Activated naive CD4-positive, alpha-beta T cell treated with anti-CD3 and anti-CD28 coated beads for 36 hours (primary cell): ENCODE measurements at places on chromosomes 3 and 15. TPM values are rescaled to one million over a fixed set of nuclear protein-coding genes. Genes with fewer than 3 reads are reported as not detected.
A peak's percentile ranks its signal among the peaks of the same experiment; 100 is the strongest.

- H3K4me3 ChIP-seq: no peak overlapping the region
- no peak overlapping the region for H3K27ac ChIP-seq
- peaks cover 2% of the 10 kb centered on the region for H3K27me3 ChIP-seq
- DNase-seq: no peak
- no peaks in the 10 kb centered on the region for H3K4me1 ChIP-seq
Measured at GRCh38 chr3:196547067-196547466, 21.3 kb downstream of the WDR53 start.

- no peaks in the 10 kb centered on the region for H3K36me3 ChIP-seq
- DNase-seq: no peak
- H3K27ac ChIP-seq: no peak overlapping the region
- no peaks in the 10 kb centered on the region for H3K27me3 ChIP-seq
- no peaks in the 10 kb centered on the region for H3K4me1 ChIP-seq
Measured at GRCh38 chr3:36362216-36362615, 18.1 kb upstream of the STAC start.

DNA sequence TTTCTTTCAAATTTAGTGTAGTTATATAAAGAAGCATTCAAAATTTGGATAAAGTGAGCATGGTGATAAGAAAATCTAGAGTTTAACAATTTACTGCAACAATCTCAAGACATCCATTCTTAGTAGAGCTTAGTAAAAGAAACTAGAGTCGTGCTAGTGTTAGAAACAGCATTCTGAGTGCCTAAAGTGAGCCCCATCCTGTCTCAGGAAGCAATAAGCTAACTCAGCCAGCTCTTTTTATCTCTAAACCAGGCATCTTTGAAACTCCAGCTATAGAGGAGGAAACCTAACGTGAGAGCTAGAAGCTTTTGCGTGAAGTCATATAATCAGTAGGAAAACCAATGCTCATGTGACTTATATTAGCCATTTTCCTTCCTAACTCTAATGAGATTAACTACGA lies 1187.1 kb upstream of the EPHA6 start:
- DNase-seq: no peak
- no peak overlapping the region for H3K27ac ChIP-seq
- H3K27me3 ChIP-seq: no peaks in the 10 kb centered on the region
- no peaks in the 10 kb centered on the region for H3K36me3 ChIP-seq
- H3K4me3 ChIP-seq: no peak overlapping the region

RASGRP1 gene
- 44.2 TPM for total RNA-seq

MCTP2 gene
- total RNA-seq: 33.7 TPM

- peaks cover 6% of the 10 kb centered on the region for H3K27me3 ChIP-seq
- no peaks in the 10 kb centered on the region for H3K36me3 ChIP-seq
- no peak for DNase-seq
- no peaks in the 10 kb centered on the region for H3K4me1 ChIP-seq
- H3K27ac ChIP-seq: no peak overlapping the region
- no peak overlapping the region for H3K4me3 ChIP-seq
Measured at GRCh38 chr3:55174747-55175146, 246.9 kb upstream of the LRTM1 start.

DNA sequence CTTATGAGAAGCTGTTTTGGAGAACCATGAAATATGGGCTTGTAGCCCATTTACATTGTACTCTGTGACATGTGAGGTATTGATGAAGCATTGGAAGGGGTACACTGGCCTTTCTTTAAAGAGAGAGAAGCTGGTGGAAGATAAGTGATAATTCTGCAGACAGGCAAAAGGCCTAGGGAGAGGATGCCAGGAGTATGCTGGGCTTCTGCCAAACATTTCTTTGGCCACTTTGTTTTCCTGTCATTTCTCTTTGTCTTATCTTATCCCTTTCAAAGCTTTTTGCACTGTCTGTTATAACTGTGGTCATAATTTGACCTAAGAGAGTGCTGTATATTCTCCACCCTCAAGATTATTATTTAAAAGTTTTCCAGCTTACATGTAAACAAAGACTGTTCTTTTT lies 109.6 kb upstream of the SEMA6D start:
- no peak overlapping the region for H3K4me3 ChIP-seq
- no peaks in the 10 kb centered on the region for H3K36me3 ChIP-seq
- H3K27me3 ChIP-seq: peaks cover 4% of the 10 kb centered on the region
- no peaks in the 10 kb centered on the region for H3K4me1 ChIP-seq

DNA sequence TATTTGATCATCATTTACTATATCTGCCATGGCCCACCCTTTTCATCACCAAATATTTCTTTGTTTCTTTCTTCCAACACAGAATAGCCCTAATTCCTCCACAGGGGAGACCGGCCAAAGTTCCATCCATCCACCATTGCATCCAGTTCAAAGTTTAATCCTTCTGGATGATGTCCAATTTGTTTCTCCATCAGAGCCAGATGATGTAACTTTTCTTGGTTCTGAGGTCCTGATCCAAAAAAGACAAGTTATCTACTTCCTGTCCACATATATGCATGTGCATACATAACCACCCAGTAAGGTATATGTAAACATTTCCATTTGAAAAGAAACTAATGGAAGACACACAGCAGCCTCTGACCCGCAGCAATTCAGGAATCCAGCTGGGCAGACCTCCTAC lies 237.3 kb downstream of the SHOX2 start:
- no peak overlapping the region for H3K27ac ChIP-seq
- no peaks in the 10 kb centered on the region for H3K36me3 ChIP-seq
- DNase-seq: no peak
- H3K4me3 ChIP-seq: no peak overlapping the region
- no peaks in the 10 kb centered on the region for H3K27me3 ChIP-seq

DNA sequence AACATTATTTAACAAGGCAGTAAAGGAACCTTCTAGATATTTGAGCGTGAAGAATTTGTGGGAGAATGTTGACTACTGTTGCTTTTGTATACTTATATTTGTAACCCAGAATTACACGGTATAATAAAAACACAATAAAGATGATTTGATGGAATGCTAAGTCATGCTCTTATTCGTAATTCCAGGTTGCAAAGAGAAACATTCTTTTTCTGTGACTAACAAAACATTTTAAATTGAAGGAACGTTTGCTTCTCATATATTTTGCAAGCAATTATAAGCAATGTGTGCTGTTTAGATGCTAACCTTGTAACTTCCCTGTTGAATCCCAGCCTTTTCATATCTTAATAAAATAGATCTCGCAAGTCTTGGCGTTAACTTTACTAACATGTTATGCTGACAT lies 124.4 kb upstream of the CGNL1 start:
- H3K4me1 ChIP-seq: no peaks in the 10 kb centered on the region
- peaks cover 17% of the 10 kb centered on the region for H3K36me3 ChIP-seq
- no peak overlapping the region for H3K27ac ChIP-seq

MLH1 gene
- total RNA-seq: 86.6 TPM

- DNase-seq: no peak
- peaks cover 25% of the 10 kb centered on the region for H3K4me1 ChIP-seq
- H3K36me3 ChIP-seq: no peaks in the 10 kb centered on the region
- H3K4me3 ChIP-seq: peak overlapping the region; percentile 37
- peaks cover 2% of the 10 kb centered on the region for H3K27me3 ChIP-seq
- no peak overlapping the region for H3K27ac ChIP-seq
Measured at GRCh38 chr3:100603469-100603868, 5.9 kb upstream of the ADGRG7 start.

INKA1 gene
- total RNA-seq: 0.33 TPM

GRM2 gene
- total RNA-seq: not detected

TPRG1 gene
- 0.55 TPM for total RNA-seq

HGD gene
- not detected for total RNA-seq

GRCh38 chr3:6921066-6921465 lies 60.2 kb downstream of the GRM7 start:
- H3K27me3 ChIP-seq: no peaks in the 10 kb centered on the region
- no peak overlapping the region for H3K27ac ChIP-seq
- DNase-seq: no peak
- no peaks in the 10 kb centered on the region for H3K36me3 ChIP-seq
- no peak overlapping the region for H3K4me3 ChIP-seq

DNA sequence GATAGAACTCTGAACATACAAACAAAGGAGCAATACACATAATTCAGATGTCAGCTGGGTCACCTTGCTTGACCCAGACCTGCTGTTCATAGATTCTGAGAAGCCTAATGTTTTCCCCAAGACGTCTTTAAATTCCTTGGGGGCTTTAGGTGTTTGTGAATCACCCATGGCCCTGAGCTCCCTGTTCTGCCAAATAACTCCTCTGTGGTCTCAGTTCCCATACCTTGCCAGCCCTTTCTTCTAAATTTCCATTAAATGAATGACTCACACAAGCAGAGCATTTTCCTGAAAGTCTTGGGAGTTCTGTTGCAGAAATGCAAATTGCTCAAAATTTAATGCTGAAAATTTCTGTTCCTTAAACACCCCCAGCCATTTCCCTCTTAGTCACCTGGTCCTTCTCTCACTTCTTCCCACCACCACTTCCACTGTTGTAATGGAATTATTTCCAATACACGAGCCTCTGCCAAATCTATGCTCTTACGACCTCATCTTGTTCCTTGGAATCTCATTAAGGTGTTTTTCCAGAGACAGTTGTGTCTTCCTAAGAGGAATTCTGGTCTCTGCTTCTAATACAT lies 33.4 kb upstream of the PSMD6 start:
- no peaks in the 10 kb centered on the region for H3K36me3 ChIP-seq
- no peak overlapping the region for H3K4me3 ChIP-seq
- peaks cover 38% of the 10 kb centered on the region for H3K27me3 ChIP-seq
- no peak for DNase-seq

- no peak for DNase-seq
- H3K36me3 ChIP-seq: peaks cover 15% of the 10 kb centered on the region
- no peaks in the 10 kb centered on the region for H3K27me3 ChIP-seq
- H3K4me1 ChIP-seq: peaks cover 38% of the 10 kb centered on the region
- no peak overlapping the region for H3K27ac ChIP-seq
- H3K4me3 ChIP-seq: peak overlapping the region; percentile 90
Measured at GRCh38 chr3:112560307-112560706, 1.5 kb downstream of the ATG3 start.

- no peaks in the 10 kb centered on the region for H3K4me1 ChIP-seq
- no peaks in the 10 kb centered on the region for H3K36me3 ChIP-seq
- no peak for DNase-seq
- no peak overlapping the region for H3K27ac ChIP-seq
- H3K27me3 ChIP-seq: no peaks in the 10 kb centered on the region
- no peak overlapping the region for H3K4me3 ChIP-seq
Measured at GRCh38 chr3:3356846-3357245, 177.4 kb upstream of the CRBN start.

WNT5A gene
- not detected for total RNA-seq

RBP2 gene
- not detected for total RNA-seq

ECE2 gene
- total RNA-seq: not detected

CLDN18 gene
- not detected for total RNA-seq

DNA sequence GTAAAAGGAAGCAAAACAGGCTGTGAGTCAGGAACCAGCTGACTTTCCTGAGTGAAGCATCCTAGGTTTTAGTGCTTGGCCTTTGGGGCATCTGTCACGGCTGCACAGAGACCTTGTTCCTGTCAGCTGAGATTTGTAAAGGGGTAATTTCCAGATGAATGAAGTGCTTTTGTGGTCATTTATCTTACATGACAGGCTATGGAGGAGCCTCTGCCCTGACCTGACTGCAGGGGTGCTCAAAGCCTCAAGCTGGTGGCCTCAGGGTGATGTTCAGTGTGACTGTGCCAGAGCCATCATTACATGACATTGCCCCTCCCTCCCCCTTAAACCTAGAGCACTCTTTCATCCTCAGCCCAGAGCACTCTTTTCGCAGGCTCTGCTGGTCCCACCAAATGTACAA lies 132.5 kb downstream of the ARNT2 start:
- no peak overlapping the region for H3K4me3 ChIP-seq
- no peak overlapping the region for H3K27ac ChIP-seq
- no peaks in the 10 kb centered on the region for H3K36me3 ChIP-seq

KLHL6 gene
- total RNA-seq: 82.3 TPM

GRCh38 chr3:123267821-123268220 lies 66.1 kb downstream of the SEC22A start:
- no peak overlapping the region for H3K4me3 ChIP-seq
- no peak for DNase-seq
- no peaks in the 10 kb centered on the region for H3K4me1 ChIP-seq
- H3K27ac ChIP-seq: no peak overlapping the region

DNA sequence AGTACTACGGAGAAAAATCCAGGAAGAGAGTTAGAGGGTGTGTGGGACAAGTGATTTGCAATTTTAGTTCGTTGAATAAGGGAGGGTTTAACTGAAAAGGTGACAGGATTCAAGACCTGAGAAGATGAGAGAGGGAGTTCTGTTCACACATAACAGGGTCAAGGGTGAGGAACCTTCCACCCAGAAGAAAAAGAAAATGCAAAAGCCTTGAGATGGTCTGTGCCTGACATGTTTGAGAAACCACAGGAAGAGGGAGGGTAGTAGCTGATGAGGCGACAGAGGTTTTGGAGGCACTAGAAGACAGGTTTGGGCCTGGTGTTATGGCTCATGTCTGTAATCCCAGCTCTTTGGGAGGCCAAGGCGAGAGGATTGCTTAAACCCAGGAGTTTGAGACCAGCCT lies 591 bp upstream of the SLC25A20 start:
- H3K4me3 ChIP-seq: peak overlapping the region; percentile 92
- H3K27ac ChIP-seq: peak overlapping the region; percentile 91
- H3K27me3 ChIP-seq: no peaks in the 10 kb centered on the region
- H3K4me1 ChIP-seq: peaks cover 30% of the 10 kb centered on the region

DNA sequence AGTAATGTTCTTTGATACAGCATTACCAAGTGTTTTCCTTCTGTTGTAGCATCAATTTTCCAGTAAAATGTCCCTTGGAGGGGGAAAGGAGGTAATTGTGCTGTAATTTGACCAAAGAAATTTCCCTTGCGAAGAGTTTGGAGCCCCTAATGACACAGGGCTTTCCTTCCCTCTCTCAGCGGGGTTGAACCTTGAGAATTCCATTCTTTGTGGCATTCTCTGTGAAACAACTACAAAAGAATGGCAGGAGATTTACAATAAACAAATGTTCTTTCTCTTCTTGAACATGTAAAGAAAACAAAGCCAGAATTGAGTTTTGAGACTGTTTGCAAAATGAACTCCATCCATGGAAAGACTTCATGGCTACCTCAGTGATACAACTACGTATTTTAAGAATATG lies 53.4 kb downstream of the SIDT1 start:
- peaks cover 7% of the 10 kb centered on the region for H3K36me3 ChIP-seq
- no peak for DNase-seq
- peaks cover 7% of the 10 kb centered on the region for H3K4me1 ChIP-seq
- H3K27ac ChIP-seq: no peak overlapping the region

GRIP2 gene
- not detected for total RNA-seq

GRCh38 chr3:114669614-114670013 lies 375.8 kb downstream of the TIGIT start:
- no peak overlapping the region for H3K4me3 ChIP-seq
- DNase-seq: no peak
- no peaks in the 10 kb centered on the region for H3K27me3 ChIP-seq
- H3K4me1 ChIP-seq: peaks cover 2% of the 10 kb centered on the region
- no peak overlapping the region for H3K27ac ChIP-seq

DNA sequence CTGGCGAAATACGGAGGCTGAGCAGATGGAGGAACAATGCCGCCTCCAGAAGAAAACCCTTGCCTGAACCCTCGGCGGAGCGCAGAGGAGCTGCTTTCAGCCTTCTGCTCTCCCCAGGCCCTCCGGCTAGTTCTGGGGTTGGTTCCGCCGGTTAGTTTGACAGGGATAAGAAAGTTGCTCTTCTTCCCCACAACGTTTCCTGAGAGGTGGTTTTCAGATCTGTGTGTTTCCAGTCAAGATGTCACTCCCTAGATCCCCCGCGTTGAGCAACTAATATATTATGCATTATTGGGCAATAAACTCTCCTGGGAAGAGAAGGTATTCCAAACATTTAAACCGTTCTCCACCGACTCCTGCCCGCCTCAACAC lies 551 bp downstream of the NLGN1 start:
- peaks cover 30% of the 10 kb centered on the region for H3K4me1 ChIP-seq
- no peak overlapping the region for H3K27ac ChIP-seq
- no peak overlapping the region for H3K4me3 ChIP-seq
- no peak for DNase-seq
- no peaks in the 10 kb centered on the region for H3K36me3 ChIP-seq
